Amygdala (tissue), 56 donors: ENCODE measurements at places on chromosomes 4 and X.
A peak's percentile ranks its signal among the peaks of the same experiment; 100 is the strongest.

GRCh38 chr4:62771983-62772557 lies 1571.9 kb downstream of the ADGRL3 start:
- DNase-seq = no peak

GRCh38 chrX:56813318-56813837 lies 84.3 kb downstream of the NBDY start:
- no peak for DNase-seq

DNA sequence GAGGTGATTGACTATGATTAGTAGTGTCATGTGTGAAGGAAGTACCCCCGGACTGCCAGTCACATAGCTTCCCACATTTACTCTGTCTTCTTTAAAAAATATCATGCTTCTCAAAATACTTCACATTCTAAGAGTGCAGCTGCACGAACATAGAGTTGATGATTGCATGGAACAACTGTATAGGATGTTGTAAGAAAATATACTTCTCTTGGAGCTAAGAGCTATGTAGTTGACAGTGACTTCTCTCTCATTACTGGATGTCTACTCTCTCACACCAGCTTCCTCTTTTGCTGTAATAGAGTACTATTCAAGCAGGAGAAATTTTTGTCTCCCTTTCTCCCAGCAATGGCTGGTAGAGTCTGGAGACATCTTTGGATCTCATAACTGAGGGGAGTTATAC lies 99.4 kb upstream of the PUDP start:
- DNase-seq = no peak

DNA sequence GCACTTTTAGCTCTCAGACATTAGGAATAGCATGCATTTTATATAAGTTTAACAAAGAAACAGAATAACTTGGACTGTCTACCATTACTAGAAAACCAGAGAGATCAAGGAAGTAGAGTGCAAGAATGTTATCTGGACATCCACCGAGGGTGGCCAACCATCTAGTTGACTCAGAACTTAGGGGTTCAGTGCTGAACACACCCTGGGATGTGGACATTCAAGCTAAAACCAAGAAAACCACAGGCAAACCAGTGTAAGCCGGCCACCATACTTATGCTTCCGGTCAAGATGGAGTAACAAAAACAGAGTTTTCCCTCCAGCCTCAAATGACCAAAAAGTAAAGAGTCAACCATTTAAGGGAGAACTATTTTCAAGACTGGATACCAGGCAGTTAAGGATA lies 181.4 kb upstream of the MXRA5 start:
- no peak for DNase-seq

- DNase-seq = no peak
Measured at GRCh38 chr4:165635951-165636350, 237.1 kb upstream of the TLL1 start.

- DNase-seq = no peak
Measured at GRCh38 chrX:102833136-102833535, 103.9 kb upstream of the RAB40AL start.

DNA sequence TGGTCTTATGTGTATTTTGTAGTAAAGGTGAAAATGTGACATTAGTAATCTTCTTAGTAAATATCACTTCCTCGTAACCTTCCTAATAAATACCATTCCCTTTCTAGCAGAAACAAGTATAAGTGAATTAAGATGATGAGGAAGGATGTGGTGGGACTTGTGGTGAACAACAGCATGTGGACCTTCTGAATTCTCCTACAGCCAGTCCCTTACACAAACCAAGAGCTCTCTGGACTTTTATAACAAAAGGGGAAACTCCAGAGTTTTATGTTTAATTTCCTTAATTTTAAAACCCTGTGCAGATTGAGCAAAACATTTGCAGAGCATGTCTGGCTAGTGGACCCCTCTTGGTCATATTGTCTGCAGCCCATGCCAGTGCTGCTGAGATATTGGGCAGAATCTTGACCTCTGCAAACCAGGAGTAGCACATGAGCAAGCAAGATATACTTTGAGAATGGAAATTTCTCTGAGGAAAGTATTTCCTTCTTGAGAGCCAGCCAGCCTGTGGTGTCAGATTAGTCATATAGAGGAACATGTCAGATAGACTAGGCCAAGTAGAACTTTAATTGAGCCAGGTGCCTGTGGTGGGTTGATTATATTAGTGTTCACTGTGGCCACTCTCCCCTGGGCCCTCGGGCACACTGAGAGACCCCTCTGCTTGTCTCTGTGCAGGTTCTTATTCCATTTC lies 328.2 kb downstream of the DKK2 start:
- no peak for DNase-seq

GRCh38 chrX:132216806-132217202 lies 2.4 kb downstream of the RAP2C start:
- no peak for DNase-seq

GRCh38 chr4:11910812-11911211 lies 482.1 kb upstream of the HS3ST1 start:
- no peak for DNase-seq

DNA sequence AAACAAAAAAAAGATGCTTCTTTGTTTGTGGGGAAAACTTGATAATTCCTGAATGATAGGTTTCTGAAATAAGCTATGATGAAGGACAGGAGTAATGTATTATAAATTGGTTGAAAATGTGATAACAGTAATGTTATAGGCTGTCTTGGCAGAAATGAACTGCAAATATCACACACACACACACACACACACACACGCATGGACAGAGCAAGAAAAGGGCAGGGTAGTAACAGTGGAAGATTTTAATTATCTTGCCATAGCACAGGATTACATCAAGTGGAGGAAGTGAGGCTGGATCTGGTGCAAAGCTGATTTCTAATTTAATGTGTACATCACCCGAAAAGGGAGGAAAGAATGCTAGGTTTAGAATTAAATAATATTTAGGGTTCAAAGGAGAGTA lies 97.5 kb upstream of the CXXC4 start:
- no peak for DNase-seq

- DNase-seq = no peak
Measured at GRCh38 chr4:71938776-71939175, 93.0 kb upstream of the NPFFR2 start.

DNA sequence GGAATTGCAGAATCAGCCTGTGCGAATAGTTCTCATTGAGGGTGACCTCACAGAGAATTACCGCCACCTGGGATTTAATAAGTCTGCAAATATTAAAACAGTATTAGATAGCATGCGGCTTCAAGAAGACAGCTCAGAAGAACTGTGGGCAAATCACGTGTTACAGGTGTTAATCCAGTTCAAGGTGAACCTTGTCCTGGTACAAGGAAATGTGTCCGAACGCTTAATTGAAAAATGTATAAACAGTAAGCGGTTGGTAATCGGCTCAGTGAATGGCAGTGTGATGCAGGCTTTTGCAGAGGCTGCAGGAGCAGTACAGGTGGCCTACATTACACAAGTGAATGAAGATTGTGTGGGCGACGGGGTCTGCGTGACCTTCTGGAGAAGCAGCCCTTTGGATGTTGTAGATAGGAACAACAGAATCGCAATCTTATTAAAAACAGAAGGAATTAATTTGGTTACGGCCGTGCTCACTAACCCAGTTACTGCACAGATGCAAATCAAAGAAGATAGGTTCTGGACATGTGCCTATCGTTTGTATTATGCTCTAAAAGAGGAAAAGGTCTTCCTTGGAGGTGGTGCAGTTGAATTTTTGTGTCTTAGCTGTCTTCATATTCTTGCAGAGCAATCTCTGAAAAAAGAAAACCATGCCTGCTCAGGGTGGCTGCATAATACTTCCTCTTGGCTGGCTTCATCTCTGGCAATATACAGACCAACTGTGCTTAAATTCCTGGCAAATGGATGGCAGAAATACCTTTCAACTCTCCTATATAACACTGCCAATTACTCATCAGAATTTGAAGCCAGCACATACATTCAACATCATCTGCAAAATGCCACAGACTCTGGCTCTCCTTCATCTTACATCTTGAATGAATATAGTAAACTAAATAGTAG lies 10.7 kb downstream of the BBS12 start:
- DNase-seq = no peak

GRCh38 chr4:151905197-151905596 lies 144.4 kb upstream of the GATB start:
- DNase-seq = no peak

DNA sequence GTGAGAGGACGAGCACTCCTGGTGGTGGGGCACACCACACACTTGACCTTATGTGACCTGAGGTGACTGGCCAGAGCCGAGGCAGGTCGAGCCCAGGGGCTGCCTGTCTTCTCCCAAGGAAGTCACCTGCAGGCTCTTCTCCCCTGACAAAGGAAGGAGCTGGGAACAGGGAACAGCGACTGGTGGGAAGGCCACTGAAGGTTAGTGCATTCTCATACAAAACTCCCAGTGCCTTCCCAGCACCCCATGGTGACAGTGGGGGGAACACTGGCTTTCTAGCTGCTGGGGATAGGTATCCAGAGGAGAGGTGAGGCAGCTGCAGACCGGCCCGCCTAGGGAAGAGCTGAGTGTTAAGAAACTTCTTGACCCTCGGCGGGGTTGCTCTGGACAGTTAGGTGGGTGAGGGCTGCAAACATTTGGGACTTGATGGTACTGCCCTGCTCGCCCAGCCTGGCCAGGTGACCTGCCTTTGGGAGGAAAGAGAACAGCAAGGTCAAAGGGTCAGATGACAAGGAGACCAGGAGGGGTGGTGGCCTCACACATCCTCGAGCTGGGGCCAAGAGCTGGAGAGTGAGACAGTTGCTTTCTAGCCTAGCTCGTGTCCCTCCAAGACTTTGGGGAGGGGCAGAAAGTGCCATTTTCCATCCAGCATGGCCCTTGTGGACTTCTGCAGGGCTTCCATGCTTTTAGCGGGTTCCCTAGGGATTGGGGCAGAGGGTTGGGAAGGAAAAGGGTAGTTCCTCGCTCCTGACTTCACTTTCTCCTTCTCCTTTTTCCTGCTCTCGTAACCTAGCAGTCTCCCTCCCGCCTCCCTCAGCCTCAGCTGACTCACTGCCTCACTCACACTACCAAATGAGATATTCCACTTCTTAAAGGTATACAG lies 2.7 kb downstream of the NALF2 start:
- no peak for DNase-seq

- no peak for DNase-seq
Measured at GRCh38 chr4:898869-899555, 33.1 kb downstream of the GAK start.

GRCh38 chr4:25941457-25942221 lies 27.6 kb downstream of the SMIM20 start:
- no peak for DNase-seq

GRCh38 chr4:183638436-183638835 lies 20.5 kb downstream of the RWDD4 start:
- DNase-seq = no peak

- no peak for DNase-seq
Measured at GRCh38 chr4:140711910-140712309, 44.3 kb downstream of the TBC1D9 start.

DNA sequence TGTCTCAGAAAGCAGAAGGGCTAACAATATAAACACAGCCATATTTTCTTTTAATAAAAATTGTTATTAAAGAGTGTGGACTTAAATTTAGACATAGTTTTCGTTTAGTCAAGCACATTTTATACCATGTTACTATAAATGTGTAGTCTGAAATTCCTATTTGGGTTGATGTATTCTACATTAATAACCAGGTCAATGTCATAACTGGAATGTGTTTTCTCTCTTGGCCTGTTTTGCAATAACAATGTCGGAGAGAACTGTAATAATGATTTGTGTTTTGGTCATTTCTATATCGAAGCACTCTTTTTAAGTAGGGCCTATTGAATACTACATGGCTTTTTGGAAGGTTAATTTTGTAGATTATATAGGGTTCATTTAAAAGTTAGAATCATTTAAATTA lies 5.5 kb downstream of the USO1 start:
- no peak for DNase-seq

DNA sequence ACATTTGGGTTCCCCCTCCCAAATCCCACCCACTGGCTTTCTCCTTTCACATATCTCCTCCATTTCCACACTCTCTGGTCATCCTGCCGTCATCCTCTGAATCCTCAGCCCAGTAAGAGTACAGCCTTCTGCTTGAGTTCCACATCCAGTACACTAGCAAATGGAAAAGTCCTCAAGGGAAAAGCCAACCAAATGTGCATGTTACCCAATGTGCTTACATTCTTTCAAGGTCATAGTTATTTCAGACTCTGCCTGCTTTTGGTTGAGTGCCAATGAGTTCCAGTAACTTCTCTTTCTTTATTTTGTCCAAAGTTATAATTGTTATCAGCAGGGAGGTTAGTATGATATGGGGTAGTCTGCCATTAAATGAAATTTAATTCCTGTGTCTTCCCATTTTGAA lies 78.1 kb downstream of the SRPX start:
- DNase-seq = no peak

GRCh38 chrX:13357925-13358324 lies 38.1 kb upstream of the ATXN3L start:
- DNase-seq = no peak

DNA sequence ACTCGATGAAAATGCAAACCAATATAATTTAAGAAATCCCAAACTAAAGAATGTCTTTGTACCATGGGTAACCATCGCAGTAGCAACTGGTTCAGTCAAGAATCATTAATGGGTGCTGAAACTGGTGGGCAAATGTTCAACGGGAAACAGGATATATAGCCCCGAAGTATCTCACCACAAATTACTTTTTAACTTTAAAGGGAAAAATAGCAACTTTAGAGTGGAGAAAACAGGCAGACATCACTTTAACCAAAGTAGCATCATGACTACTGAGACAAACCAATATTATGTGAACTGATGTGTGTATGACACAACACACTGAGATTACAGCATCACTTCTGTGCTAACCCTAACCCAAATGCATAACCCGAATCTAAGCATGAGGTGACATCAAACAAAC lies 33.8 kb upstream of the SLAIN2 start:
- DNase-seq = no peak

DNA sequence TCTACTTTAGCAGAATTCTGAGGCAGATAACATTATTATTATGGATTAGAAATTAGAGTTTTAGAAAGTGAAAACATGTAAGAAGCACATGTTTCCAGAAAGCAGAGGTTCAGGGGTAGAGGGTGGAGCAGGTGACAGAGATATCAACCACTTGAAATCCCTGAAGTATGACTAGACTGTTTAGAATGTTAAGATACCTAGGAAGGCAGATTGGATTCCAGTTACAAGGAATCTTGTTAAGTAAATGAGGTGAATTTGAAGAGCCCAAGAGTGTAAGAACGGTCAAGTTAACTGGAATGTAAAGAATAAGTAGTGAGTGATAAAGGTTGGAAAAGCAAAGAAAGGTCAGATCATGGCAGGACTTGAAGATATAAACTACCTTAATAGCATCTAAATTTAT lies 37.6 kb downstream of the ARSJ start:
- no peak for DNase-seq

- peak; percentile 1 for DNase-seq
Measured at GRCh38 chr4:22237846-22238494, 277.9 kb downstream of the ADGRA3 start.

GRCh38 chr4:16672421-16672820 lies 226.0 kb downstream of the LDB2 start:
- no peak for DNase-seq

- DNase-seq = no peak
Measured at GRCh38 chr4:38669208-38669607, 5.2 kb downstream of the KLF3 start.

GRCh38 chr4:112127048-112127637 lies 18.1 kb upstream of the FAM241A start:
- no peak for DNase-seq

- no peak for DNase-seq
Measured at GRCh38 chr4:57265831-57266582, 155.8 kb upstream of the IGFBP7 start.

GRCh38 chrX:68433155-68433980 lies at the start of gene OPHN1:
Gene OPHN1, minus strand, starts transcription at chrX:68433495. Its CDS starts 475 bp downstream, at chrX:68433020.
- peak; percentile 74 for DNase-seq

- DNase-seq = peak; percentile 90
Measured at GRCh38 chr4:56978750-56979303, at the start of gene POLR2B. Gene POLR2B, plus strand, starts transcription at chr4:56978896. Its CDS starts 90 bp downstream, at chr4:56978986.
